ENCODE measurements at places on chromosomes 2 and 18. TPM values are rescaled to one million over a fixed set of nuclear protein-coding genes. Genes with fewer than 3 reads are reported as not detected.

The VWA3B gene
- total RNA-seq: not detected

GRCh38 chr2:37287966-37288365, 36.7 kb downstream of the PRKD3 start:
- DNase-seq: no peak

GRCh38 chr18:77088963-77089722, 43.4 kb downstream of the MBP start:
- DNase-seq: no peak

DNA sequence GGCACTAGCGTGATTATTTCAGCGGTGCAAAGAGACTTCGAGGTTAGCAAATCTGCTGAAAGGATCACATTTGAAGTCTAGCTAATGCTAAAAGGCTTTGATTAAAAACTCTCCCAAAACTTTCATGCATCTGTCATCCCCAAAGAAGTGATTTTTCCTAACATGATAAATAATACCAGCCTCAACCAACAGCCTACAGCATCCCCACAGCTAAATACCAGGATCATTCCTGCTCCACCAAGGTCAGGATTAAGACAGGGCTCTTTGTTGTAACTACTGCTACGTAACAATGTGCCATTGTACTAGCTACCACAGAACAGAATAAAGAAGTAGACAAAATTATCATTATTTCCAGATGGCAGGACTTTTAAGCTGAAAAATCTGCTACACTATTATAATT, 1.6 kb downstream of the OR6B3 start:
- no peak for DNase-seq

- DNase-seq: no peak
These were observed 165.8 kb downstream of the RPIA start for GRCh38 chr2:88857274-88857741.

DNA sequence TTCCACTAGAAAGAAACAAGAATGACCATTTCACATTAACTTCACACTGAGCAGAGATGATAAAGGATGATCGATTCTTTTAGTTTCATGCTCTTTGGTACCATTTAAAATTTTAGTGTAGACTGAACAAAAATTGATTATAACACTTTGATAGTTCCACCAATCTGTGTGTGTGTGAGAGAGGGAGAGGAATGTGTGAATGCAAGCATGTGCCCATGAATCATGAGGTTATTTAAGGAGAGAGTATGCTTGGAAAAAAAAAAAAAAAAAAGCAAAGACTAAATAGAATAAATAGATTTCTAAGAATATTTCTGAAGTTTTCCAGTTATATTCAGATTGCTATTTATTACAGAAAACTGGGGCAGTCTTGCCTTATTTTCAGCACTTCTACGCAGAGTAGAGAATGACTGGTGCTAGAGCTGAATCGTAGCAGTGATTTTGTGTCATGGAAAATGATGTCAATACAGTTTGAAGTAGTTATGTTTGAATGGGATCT, 900.8 kb downstream of the SLC4A3 start:
- no peak for DNase-seq

DNA sequence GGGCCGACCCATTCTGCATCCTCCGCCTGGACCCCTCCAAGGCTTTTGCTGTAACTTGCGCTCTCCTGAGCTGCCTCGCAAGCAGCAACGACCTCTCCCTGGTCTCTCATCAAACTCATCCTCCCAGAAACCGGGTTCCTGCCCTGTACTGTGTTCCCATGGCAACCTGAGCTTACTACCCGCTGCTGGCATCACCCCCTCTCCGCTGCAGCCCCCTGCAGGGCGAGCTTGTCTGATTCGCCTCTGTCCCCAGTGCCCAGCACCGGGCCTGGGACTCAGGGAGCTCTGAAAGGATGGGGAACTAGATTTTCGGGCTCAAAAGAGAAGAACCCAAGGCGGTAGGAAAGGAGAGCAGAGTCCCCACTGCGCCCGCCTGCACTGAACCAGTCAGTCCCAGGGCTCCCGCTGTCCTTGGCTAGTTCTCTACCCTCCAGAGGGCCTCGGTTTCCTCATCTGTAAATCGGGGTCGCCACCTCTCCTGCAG, 463 bp downstream of the HS1BP3 start:
- no peak for DNase-seq

DNA sequence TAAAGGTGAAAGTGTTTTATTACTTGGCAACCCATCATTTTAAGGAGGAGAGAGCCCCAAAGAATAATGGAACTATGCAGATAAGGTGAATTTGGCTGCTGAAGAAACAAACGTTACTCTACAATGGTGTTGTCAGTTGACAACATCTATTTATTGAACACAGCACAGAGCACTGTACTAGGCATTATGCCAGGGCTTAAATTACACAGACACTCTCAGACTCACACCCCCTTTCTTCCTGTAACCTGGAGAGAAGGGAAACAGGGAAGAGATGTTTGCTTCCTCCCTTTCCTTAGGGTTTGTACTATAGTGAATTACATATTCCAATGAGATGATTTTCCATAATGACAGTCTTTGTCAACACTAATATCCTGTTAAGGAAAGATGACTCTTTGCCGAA, 94.0 kb upstream of the ATP5MC3 start:
- no peak for DNase-seq

The IL36B gene
- not detected for total RNA-seq

GRCh38 chr18:80037869-80038630, 3.8 kb downstream of the RBFA start:
- DNase-seq: no peak

DNA sequence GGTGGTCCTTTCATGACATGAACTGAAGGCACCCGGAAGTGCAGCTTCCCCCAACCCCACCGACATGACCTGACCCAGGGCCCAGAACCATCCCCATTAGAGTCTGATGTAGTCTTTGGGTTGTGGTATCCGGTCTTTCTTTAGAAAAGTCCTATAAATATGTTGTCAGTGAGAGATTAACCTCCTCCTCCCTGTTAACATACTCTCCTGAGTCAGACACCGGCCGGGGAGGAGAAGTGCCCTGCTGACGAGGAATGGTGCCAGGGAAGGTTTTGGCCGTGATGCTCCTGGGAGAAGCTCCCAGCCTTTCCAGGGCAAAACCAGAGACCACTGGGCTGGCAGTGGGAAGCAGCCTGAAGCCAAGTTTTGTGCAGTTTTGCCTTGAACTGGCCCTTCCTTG, 109.0 kb downstream of the LAMA3 start:
- no peak for DNase-seq

Data from ascending aorta (tissue), 2 donors.